PC-9 (cell line): ENCODE measurements at places on chromosomes 1 and 21.

DNA sequence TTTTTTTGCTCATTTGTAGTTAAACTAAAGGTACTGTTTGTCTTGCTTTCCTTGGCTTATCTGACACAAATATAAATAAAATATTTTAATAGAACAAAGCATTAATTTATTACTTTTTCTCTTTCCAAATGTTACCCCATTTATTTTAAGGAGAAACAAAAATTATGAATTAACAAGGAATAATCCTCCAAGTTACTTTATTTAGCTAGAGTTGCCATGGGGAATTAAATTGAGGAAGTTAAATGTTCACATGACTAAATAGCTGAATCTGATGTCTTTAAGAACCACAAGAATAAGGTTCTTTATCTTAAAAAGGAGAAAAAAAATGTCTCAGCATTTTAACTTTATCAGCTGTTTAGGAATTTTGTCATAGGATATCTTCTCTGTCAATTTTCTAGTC is 12.3 kb downstream of the ATG4C start:
- DNase-seq: no peak

DNA sequence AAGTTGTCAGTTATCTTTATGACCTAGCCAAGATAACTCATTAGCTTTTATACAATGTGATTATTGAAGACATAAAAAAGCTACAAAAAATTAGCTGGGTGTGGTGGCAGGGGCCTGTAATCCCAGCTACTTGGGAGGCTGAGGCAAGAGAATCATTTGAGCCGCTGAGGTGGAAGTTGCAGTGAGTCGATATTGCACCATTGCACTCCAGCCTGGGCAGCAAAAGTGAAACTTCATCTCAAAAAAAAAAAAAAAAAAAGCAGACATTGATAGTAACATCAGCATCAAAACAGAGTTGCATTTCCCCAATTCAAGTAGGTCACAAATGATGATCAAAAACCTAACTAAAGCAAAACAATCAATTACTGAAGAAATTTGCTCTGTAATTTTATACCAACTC is 191.4 kb downstream of the PTGER3 start:
- no peak for DNase-seq

DNA sequence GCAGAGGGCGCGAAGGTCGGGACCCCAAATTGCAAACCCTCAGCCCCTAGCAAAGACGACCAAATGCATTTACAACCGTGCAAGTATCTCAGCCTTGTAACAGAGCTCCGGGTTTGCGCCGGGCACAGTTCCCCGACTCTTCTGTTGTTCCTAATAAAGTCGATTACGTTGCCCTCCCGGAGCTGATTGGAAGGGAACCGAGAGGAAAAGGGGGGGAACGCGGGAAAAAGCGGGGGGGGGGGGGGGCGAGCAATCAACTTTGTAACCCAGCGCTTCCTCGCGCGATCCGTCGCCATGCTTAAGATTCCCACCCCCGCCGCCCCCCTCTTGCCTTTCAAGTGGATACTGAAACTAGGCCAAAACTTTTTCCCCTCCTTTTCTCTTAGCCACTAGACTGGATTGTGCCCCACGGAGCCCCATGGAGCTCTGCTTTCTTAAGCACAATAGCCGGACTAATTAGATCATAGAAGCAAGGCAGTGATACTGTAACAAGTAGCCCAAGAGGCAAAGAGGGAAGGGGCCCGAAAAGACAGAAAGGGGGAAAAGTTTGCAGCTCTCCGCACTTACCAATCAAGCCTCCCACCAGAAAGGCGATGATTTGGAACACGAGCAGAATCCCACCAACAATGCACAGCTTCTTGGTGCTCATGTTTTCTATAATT is 565 bp downstream of the WLS start:
- peak; percentile 10 for DNase-seq

- no peak for DNase-seq
These were observed 7.3 kb upstream of the AMIGO1 start for GRCh38 chr1:109516872-109517271.

GRCh38 chr1:67191668-67192520 is 25.6 kb downstream of the IL23R start:
- DNase-seq: no peak

- DNase-seq: no peak
These were observed 174.7 kb downstream of the LBR start for GRCh38 chr1:225253173-225253572.

- DNase-seq: no peak
These were observed 2.7 kb downstream of the PSMG1 start for GRCh38 chr21:39180429-39181019.

DNA sequence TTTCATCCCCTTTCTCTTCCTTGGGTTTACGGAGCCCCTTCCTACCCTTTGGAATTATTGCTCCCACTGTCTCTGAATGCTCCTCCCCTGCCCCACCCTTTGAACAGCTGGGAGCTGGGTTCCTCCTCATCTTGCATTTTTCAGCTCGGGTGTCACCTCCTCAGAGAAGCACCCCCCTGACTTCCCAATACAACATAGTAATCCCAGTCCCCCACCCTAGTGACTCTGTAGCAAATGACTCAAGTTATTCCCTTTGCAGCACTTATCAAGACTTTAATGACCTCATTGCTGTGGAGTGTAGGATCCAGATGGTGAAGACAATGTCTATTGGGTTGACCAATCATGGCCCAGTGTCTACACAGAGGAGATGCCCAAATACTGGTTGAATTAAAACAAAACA is 8.9 kb upstream of the VWA5B1 start:
- no peak for DNase-seq

- no peak for DNase-seq
These were observed 6.1 kb downstream of the AK2 start for GRCh38 chr1:33030575-33030974.

DNA sequence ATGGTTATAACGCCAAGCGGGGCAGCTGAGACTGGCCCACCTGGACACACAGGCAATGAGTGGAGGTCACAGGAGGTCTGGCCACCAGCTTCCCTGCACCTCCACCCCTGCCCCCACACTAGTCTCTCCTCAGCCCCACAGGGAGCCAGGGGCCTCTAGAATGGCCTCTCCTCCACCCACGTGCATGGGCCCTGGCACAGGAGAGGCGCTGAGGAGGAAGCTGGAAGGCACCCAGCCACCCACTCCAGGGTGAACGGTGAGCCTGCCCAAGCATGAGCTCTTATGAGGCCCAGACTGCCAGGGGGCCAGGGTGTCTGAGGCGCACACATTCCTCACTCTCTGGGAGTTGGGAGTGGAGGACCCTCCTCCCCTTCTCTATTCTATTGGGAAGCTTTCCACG is 22.2 kb downstream of the LRP8 start:
- no peak for DNase-seq

DNA sequence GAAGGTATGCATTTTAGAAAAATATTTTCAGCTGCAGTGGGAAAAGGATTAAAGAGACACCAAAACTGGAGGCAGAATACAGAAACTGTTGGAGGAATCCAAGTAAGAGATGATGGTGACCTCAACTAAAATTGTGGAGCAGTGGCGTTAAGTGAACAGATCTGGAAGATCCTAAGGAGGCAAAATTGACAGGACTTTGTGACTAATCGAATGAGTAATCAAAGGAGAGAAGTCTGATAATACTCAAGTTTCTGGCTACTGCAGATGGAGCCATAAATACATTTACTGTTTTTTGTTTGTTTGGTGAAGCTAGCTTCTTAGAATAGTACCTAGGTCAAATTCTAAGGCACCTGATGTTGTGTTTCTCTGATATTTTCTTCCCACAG is 3.1 kb downstream of the CTBS start:
- no peak for DNase-seq

DNA sequence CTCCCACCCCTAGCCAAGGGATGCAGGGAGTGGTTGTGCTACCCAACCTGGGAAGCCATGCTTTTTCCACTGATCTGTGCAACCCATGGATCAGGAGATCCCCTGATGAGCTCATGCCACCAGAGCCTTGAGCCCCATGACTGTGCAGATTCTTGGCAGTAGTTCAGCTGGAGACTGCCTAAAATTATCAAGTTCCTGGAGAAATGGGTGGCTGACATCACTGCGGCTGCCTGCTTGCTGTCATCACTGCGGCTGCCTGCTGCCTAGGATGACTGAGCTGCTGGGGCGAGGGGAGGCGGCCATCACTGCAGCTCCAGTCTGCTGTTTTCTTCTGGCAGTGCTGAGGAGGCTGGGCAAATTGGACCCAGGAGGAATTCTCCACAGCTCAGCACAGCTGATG is 159.2 kb downstream of the AGBL4 start:
- no peak for DNase-seq

- peak; percentile 89 for DNase-seq
These were observed 10.8 kb upstream of the OSBPL9 start for GRCh38 chr1:51605961-51606723.
